Activated T-helper 2 cell treated with anti-CD3 and anti-CD28 coated beads, Interferon-gamma antibody, Interleukin-2, Interleukin-4, amounts not matched to agents 10 μg/mL and 5 μg/mL and 100 μg/mL, durations not matched to agents 14 hours and 24 hours and 36 hours (primary cell): ENCODE measurements at places on chromosomes 5 and 9. TPM values are rescaled to one million over a fixed set of nuclear protein-coding genes. Genes with fewer than 3 reads are reported as not detected.

GRCh38 chr9:136720251-136720897 is 8.0 kb downstream of the DIPK1B start:
- H3K4me3 ChIP-seq = no peak overlapping the region
- no peak overlapping the region for H3K27ac ChIP-seq
- peaks cover 19% of the 10 kb centered on the region for H3K36me3 ChIP-seq

DNA sequence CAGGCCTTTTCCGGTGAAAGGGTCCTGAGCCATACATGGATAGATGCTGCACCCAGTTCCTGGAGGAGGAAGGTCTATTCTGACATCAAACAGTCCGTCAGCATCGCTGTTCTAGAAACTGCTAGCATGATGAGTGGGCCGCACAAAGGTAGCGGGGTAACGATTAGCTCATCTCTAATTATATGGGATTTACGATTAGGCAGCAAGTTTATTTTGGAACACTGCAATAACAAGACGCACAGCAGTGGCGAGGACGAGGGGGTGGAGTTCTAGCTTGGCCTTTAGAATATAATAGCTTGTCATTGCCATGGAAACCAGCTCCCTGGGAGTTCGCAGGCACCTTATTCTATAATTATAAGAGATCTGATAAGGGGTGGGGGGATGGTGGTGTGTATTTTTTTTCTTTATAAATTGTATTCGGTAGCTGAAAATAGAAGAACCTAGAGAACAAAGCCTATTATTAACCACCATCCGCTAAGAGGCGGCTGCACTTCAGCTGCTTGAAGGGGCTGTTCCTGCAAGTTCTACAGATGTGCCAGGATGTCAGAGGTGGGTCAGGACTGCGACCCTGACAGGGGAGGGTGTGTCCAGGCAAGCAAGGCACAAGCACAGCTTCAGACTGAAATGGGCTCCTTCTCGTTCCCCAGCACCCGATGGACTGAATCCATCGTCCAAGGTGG is 311.0 kb downstream of the AGTPBP1 start:
- H3K36me3 ChIP-seq = no peaks in the 10 kb centered on the region
- peaks cover 5% of the 10 kb centered on the region for H3K27me3 ChIP-seq

GRCh38 chr9:98310752-98311392 is 55.4 kb upstream of the TBC1D2 start:
- H3K4me1 ChIP-seq = peaks cover 2% of the 10 kb centered on the region
- H3K4me3 ChIP-seq = no peak overlapping the region
- no peaks in the 10 kb centered on the region for H3K36me3 ChIP-seq
- peaks cover 4% of the 10 kb centered on the region for H3K27me3 ChIP-seq
- no peak for DNase-seq

- no peaks in the 10 kb centered on the region for H3K27me3 ChIP-seq
- peak overlapping the region; percentile 24 for H3K27ac ChIP-seq
- H3K36me3 ChIP-seq = no peaks in the 10 kb centered on the region
Observed at GRCh38 chr9:129109537-129109903, 1.1 kb downstream of the CRAT start.

- no peaks in the 10 kb centered on the region for H3K36me3 ChIP-seq
- no peak overlapping the region for H3K4me3 ChIP-seq
- H3K27me3 ChIP-seq = peaks cover 36% of the 10 kb centered on the region
- peaks cover 8% of the 10 kb centered on the region for H3K4me1 ChIP-seq
- no peak for DNase-seq
Observed at GRCh38 chr5:139698490-139699146, 50.5 kb downstream of the CXXC5 start.

GRCh38 chr5:142754031-142754430 is 16.1 kb upstream of the ARHGAP26 start:
- peaks cover 24% of the 10 kb centered on the region for H3K4me1 ChIP-seq
- no peak overlapping the region for H3K4me3 ChIP-seq
- DNase-seq = no peak
- H3K36me3 ChIP-seq = no peaks in the 10 kb centered on the region
- H3K27ac ChIP-seq = no peak overlapping the region

DNA sequence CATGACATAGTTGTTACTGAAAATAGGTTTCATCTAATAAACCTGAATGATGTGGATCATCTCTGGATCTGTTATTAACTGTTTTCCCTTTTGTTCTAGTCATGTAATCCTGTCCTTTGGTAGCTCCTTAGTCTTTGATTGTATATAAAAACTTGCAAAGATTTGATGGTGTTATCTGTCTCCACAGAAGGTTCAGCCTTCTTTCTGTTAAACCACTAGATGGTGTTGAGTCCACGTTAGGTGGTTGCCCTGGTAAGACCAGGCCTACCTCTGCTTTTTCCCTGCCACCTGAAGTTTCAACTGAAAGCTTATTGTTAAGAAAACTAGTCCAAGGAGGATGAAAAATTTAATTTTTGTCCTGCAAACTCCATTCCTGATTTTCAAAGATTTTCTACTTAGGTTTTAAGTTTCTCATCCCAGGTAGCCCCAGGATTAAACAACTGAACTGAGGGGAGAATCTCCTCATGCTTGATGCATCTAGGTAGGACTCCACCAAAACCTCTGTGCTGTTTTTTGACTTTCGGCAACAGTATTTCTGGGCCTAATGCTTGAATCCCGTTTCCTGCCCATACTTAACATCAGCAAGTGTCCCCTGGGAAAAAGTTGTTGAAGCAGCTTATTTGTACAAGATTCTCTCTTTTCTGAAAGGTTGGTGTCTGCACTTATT is 68.5 kb downstream of the RICTOR start:
- H3K36me3 ChIP-seq = peaks cover 31% of the 10 kb centered on the region
- no peak overlapping the region for H3K4me3 ChIP-seq
- peaks cover 24% of the 10 kb centered on the region for H3K4me1 ChIP-seq
- H3K27ac ChIP-seq = no peak overlapping the region
- DNase-seq = no peak

DNA sequence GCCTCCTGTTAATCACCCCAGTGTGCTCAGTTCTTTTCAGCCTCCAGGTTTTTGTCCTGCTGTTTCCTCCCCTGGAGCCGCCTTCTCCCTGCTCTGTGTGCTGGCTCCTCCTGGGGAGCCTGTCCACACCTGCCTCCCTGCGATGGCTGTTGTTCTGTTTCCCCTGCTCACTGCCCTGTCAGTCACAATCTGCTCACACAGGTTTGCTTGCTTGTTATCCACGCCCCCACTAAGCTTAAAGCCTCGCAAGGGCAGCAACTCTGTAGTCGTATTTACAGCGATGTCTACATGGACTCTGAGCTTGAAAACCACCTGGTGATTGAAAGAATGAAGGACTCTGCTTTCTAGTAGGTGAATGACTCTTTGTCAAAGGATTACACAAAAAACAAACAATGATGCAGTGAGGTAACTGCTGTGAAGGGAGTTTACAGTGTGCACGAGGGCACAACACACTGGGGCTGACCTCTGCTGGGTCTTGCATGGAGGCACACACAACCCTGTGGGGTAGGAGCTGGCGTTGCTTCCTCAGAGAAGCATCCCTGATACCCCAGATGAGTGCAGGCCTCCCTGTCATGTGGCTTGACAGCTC is 39.6 kb upstream of the TEX48 start:
- H3K36me3 ChIP-seq = peaks cover 40% of the 10 kb centered on the region
- no peak for DNase-seq
- H3K27ac ChIP-seq = peak overlapping the region; percentile 84

- H3K27me3 ChIP-seq = no peaks in the 10 kb centered on the region
- DNase-seq = no peak
- no peak overlapping the region for H3K27ac ChIP-seq
- no peak overlapping the region for H3K4me3 ChIP-seq
Observed at GRCh38 chr9:20538956-20539355, 83.3 kb downstream of the MLLT3 start.

DNA sequence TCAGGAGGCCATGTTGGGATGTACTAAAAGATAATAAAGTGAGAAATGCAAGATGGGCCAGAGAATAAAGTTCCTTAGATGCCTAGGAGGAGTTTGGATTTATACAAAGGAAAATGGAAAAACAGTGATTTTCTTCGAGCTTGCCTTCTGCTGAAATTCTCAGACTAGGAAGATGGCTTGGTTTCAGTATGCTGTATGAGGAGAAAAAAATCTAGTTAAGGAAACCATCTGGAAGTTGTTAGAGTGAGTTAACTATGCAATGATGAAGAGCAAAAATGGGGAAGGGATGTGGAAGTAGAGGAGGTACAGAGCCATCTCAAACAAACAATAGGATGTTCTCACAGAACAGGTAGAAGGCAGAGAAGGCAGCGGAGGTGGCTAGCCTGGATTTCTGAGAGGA is 162.9 kb upstream of the FTMT start:
- no peaks in the 10 kb centered on the region for H3K27me3 ChIP-seq
- no peaks in the 10 kb centered on the region for H3K36me3 ChIP-seq
- H3K27ac ChIP-seq = no peak overlapping the region
- no peaks in the 10 kb centered on the region for H3K4me1 ChIP-seq
- DNase-seq = no peak

Gene SOWAHA
- total RNA-seq = 0.28 and 0.32 TPM in 2 replicates

Gene HSPA9
- 333 and 340 TPM in 2 replicates for total RNA-seq

Gene ARL14EPL
- total RNA-seq = not detected in 2 replicates
